ENCODE measurements at places on chromosomes 6 and 20.
A peak's percentile ranks its signal among the peaks of the same experiment; 100 is the strongest.

- DNase-seq = no peak
Measured at GRCh38 chr6:79648328-79648727, 17.2 kb downstream of the SH3BGRL2 start.

DNA sequence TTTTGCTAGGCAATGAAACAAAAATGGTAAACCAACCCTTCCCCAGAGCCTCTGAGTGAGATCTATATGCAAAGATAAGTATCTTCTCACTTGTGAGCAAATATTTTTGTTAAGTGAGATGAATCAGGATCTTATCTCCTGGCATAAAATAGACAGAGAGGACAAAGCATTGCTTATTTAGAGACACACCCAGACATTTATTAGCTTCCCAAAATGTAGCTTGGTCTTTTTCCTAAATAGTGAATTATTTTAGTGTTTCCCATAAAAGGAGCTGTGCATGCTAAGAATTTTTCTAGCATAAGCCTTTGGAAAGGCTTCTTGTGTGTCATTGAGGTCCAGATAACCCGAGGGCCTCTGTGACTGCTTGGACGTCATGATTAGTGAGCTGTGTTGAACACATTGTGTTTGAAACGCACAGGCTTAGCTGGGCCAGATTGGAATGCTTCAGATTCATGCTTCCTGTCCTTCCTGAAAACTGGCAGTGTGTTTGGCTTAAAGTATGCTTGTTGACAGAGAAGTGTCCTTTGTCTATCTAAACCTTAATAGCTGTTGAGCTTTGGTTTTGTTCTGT is 16.5 kb downstream of the MTHFD1L start:
- DNase-seq = no peak

- peak; percentile 78 for DNase-seq
Measured at GRCh38 chr6:106444777-106445507, 84.4 kb downstream of the CRYBG1 start.

- DNase-seq = no peak
Measured at GRCh38 chr6:142728364-142728763, 216.6 kb downstream of the HIVEP2 start.

DNA sequence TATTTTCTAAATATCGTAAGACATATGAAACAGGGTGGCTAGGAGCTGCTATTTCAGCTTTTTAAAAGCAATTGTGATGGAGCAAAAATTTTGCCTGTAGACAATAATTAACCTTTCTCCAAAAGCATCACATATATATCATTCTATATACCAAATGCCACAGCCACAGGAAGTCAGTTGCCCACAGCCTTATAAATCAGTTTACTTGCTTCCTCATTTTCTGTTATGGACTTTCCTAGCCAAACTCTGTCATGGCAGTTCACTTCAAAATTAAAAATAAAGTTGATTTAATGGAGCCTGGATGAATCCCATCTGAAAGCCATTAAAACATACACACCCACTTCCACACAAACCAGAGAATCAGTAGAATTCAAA is 93.4 kb upstream of the NHSL1 start:
- DNase-seq = no peak

DNA sequence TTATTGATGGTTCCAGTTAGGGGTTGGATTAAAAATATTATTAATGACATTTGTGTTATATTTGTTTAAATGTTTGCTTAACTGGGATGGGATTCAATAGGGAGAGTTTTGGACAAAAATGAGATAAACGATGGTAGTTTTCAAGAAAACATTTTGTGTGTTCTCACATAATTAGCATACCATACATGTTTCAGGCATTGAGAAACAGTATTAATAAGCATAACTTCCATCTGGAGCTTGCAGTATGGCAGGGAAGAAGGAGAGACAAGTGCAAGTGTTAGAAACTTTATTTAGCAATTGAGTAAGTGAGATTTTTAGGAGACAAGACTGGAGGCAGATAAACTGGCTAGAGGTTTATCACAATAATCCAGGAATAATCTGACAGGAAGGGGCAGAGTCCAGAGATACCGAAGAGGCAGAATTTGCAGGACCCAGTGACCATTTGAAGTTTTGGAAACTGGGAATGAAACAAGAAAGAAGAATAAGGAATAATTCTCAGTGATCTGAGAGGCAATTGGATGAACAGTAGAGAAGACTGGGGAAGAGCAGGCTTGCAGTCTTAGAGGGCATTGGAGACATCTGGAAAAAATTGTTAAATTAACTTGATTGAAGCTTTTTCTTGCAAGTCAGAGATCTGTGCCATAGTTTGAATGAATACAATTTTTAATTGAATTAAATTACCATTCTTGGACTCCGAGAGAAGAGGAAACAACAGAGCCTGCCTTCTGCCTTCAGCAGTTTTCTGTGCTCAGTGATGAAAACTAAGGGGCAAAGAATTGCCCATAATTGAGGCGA is 73.0 kb upstream of the PTCHD4 start:
- no peak for DNase-seq

Data from CD4-positive, alpha-beta T cell treated with Interleukin-6 at 100 ng/mL for 8 hours (primary cell).